Frontal cortex (tissue), 4 donors: ENCODE measurements at places on chromosomes 3 and 15.
A peak's percentile ranks its signal among the peaks of the same experiment; 100 is the strongest.

DNA sequence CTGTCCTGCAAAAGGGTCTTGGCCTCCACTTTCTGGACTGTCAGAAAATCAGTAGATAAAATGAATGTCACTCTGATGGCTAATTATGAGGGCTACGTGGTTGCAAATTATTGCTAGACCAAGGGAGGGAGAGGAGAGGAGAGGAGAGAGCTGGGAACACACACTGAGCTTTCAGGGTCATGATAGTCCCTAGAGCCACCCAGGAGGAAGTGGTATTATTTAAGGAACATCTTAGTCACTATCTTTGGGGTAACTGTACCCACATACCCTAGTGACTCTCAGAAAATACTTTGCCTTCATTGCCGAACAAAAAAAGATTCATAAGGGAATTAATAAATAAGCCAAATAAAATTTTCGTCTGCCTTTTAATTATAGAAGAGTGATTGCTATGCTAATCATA is 642.3 kb upstream of the CFAP20DC start:
- DNase-seq, result no peak

DNA sequence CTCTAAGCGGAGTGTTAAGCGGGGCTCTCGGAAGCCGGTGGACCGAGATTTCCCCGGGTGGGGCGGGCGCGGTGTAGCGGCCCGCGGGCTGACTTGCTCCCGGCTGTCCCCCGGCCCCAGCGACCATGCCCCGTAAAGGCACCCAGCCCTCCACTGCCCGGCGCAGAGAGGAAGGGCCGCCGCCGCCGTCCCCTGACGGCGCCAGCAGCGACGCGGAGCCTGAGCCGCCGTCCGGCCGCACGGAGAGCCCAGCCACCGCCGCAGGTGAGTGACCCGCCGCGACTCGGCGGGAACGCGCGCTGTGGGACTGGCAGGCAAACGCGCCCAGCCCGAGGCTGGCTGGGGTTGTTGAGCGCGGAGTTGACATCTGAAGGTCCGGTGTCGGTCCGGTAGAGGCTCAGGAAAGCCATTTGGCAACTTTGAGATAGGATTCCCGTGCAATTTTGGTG is 1.3 kb downstream of the SMC4 start:
- no peak for DNase-seq

DNA sequence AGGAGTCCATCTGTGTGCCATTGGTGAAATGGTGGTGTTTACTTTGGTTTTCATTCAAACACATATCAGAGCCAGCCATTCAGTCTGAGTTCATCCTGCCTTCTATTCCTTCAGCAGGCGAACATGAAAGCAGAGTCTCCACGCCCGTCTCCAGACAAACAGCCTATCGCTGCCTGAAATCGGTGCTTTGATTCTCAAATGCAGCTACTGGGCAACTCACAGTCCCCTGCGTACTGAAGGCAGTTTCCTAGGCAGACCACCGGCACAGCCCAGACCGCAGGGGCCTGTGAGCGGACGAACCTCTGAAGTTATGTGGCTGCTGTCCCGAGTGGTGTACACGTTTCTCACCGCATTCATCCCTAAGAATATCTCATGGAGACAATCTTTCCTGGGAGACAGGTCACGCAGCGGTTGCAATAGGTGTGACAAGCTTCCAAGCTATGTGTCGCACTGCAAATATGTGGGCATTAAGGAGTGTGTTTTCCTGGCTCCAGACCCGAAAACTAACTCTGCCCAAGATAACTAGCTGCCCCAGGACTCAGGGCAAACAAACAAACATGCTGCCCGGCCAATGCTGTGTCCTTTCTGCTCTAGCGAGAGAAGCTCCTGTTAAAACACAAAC is 16.9 kb upstream of the RYR3 start:
- DNase-seq, result no peak

GRCh38 chr3:87541723-87542122 is 265.3 kb upstream of the POU1F1 start:
- DNase-seq, result no peak

- no peak for DNase-seq
These were observed 41.2 kb downstream of the RLBP1 start for GRCh38 chr15:89179966-89180875.

DNA sequence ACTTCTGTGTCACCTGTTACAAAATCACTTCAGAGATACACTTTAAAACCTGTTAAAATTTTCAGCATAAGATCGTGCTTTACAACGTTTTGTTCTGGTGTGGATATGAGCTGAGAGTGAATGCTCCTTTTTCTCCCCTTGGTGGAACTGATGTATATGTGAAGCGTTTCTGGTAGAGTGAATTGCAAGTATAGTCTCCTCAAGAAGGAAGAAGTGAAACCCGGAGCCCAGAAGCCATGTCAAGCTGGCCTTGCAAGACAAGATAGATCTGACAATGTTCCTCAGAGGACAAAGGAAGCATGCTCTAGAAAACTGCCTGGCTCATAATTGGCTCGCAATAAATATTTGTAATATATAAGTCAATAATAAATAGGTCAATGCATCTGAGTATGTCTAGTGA is 23.6 kb downstream of the SERPINI2 start:
- DNase-seq, result no peak

DNA sequence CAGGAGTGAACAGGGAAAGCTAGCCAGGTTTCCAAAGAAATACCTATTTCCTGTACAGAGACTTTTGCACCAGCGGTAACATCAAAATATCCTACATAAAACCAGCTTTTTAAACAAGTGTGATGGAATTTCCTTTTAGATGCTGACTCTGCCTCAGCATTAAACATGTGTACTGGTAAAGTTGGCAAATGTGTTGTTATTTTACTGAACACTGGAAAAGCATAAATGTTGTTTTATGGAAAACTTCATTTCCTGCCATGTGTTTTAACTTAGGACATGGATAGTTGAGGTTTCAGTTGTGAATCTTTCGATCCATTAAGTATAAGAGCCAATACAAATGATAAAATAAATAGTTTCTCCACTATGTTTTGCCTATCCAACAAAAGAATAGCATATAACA is 15.7 kb downstream of the OXNAD1 start:
- DNase-seq, result no peak

- DNase-seq, result no peak
These were observed 69.8 kb downstream of the OPA1 start for GRCh38 chr3:193662757-193663322.

DNA sequence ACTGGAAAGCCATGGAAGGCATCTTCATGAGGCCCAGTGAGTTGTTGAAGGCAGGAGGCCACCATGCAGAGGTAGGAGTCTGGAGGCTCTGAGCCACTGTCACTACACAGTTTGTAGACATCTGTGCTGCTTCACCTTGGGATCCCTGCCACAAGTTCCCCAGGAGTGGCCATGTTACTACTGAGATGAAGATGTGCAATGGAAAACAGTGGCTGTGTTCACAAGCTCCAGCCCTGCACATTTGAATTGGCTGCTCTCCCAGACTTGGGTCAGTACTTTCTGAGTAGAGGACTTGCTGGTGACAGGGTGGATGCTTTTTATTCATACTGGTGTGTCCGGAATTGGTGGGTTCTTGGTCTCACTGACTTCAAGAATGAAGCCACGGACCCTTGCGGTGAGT is 86.9 kb upstream of the C15orf39 start:
- no peak for DNase-seq

DNA sequence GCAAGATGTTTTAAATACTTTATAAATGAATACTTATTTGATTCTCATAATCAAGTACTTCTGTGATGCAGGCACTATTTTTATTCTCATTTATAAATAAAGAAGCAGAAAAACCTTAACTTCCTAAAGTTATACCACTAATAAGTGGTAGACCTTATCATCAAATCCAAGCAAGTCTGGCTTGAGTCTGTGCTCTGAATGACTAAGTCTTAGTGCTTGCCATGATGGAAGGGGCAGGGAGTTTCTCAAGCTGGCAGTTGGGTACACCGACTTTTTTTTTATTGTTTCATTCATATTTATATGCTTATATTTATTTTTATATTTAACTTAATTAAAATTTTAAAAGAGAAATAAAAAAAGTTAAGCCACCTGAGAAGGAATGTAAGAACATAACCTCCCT is 23.6 kb downstream of the SLMAP start:
- no peak for DNase-seq

DNA sequence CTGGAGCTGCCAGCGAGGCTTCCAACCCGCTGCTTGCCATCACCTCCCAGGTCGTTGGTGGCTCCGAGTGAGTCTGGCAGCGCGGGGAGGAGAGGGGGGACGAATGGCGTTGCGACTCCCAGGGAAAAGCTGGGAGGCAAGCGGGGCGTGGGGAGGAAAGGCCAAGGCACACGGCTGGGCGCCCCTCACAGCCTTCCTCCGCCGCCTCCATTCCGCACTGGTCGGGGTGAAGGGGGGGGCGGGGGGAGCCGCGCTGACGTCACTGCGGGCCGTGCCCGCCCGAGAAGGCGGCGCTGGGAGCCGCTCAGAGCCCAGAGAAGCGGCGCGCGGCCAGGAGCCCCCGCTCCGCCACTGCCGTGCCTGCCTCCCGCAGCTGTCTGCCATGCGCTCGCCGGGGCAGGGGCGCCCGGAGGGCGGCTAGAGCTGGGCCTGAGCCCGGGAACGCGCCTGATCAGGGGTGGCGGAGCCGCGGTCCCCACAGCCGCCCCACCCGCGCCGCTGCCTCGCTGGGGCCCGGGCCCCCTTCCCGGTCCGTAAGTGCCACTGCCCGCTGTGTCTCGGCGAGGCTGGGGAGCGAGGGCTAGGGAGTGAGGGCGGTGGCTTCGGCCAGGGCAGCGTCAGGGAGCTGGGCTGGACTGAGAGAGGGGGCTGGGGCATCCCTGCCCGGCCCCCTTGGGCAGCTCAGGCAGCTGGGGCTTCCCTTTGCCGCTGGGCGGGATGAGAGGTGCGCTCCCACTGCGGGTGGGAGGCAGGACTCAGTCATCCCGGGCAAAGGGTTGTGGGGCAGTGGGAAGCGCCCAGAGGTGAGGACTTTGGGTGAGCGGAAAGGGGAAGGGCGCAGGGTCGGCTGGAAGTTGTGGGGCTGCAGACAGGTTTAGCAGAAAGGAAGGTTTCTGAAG is 27.8 kb upstream of the POLG start:
- peak; percentile 76 for DNase-seq

GRCh38 chr3:89955156-89955555 is 847.7 kb downstream of the EPHA3 start:
- no peak for DNase-seq

- DNase-seq, result no peak
These were observed 51.9 kb downstream of the CCK start for GRCh38 chr3:42214064-42214463.

- no peak for DNase-seq
These were observed 36.6 kb upstream of the MAGEF1 start for GRCh38 chr3:184748219-184749135.

GRCh38 chr3:59758672-59759071 is 708.8 kb upstream of the CFAP20DC start:
- no peak for DNase-seq
